ENCODE measurements at places on chromosomes 6 and 20.

DNA sequence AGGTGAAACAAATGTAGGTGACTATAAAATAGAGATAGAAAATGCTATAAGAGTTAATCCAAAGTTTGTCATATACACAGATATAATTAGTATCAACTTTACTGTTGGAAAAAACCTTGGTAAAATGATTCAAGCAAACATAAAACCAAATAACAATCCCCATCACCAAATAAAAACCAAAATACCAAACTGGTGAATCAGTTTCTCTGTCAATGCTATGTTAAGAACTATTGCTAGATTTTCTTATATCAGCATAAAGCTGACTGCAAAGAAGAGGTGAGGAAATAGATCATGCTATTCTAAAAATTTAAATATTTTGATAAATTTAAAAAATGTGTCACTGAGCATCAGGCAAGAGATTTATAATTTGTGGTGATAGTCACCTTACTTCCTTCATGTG lies 658.4 kb downstream of the PHF3 start:
- DNase-seq = no peak

DNA sequence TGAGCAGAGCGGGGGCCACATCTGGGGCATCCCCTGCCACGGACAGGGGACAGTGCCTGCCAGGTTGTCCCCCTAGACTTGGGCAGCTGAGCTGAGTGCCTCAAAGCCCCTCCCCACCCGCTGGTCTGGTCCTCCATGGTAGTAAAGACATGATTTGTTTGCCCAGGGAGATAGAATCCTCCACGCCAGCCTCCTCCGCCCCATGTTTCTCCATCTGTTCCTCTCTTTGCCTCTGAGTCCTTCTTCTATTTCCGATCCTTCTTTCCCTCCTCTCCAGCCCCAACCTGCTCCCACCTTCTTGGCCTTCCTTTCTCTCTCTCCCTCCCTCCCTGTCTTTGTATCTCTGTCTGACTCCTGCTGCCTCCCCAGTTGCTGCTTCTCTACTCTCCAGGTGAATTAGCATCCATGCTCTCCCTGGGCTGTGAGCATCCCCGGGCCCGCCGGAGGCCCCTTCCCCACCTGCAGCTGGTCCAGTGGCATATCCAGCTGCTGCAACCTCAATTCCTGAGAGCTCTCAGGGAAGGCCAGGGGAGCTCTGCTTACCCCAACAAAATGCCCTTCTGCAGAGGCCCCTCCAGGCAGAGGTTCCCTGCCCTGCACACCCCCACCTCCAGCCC lies 45.8 kb downstream of the CPNE5 start:
- no peak for DNase-seq

GRCh38 chr20:50865591-50865990 lies 65.6 kb downstream of the ADNP start:
- no peak for DNase-seq

DNA sequence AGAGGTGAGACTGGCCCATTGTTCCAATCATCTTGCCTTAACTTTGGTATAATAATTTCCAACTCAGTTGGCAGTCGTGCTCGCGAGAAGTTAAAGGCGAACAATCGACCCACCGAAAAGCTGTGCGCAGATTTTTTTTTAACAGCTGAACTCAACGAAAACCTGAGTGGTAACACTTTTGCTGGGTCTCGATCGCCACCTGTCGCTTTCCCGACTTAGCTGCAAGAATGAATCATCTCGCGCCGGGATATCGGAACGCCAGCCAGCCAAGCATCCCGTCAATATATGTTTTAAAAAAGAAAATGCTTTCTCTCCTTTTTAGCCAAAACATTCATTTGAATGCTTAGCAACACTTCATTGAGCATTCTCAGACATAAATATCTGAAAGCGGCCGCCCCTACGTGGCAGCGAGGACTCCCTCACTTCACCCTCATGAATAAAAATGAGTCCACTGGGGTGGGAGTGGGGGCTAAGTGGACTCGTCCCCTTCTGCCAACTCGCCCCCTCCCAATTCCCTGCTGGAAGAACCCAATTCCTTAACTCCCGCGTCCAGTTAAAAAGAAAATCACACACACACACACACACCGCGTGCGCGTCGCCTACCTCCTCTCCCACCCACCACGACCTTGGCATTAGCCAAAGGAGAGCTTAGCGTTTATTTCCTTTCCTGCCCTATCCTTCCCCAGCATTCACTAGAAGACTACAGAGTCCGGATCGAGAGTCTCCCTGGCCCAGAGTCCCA lies 1.5 kb downstream of the COL12A1 start:
- DNase-seq = peak; percentile 70

DNA sequence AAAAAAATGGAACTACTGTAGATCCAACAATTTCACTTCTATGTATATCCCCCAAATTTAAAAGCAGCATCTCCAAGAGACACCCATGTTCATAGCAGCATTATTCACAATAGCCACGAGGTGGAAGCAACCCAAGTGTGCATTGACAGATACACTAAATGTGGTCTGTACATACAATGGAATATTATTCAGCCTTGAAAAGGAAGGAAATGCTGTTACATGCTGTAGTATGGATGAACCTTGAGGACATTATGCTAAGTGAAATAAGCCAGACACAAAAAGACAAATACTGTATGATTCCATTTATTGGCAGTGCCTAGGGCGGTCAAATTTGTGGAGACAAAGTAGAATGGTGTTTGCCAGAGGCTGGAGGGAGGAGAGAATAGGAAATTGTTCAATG lies 34.2 kb downstream of the CAP2 start:
- DNase-seq = no peak

DNA sequence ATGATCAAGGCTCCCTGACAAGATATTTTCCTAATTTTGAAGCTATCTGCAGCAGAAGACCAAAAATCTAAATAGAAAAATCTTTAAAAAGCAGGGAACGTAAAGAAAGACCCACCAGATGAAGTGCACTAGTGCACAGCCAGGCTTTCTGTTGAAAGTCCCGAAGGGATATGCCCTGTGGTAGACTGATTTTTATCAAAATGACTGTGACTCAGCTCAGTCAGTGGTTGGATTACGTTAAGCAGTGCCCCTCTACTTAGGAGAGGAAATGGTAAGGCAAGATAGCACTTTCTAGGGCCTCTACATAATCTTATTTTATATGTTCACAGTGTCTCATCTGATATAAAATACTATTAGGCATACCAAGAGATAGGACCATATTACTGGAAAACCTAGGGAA lies 123.4 kb upstream of the RAB32 start:
- DNase-seq = no peak

DNA sequence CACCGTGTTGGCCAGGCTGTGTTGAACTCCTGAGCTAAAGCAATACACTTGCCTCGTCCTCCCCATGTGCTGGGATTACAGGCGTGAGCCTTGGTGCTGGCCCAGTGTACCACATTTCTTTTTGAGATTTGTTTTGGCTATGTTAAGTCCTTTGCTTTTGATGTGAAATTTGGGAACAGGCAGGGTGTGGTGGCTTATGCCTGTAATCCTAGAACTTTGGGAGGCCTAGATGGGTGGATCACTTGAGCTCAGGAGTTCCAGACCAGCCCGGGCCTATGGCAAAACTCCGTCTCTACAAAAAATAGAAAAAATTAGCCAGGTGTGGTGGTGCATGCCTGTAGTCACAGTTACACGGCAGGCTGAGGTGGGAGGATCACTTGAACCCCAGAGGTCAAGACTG lies 40.2 kb downstream of the GINS1 start:
- DNase-seq = no peak

DNA sequence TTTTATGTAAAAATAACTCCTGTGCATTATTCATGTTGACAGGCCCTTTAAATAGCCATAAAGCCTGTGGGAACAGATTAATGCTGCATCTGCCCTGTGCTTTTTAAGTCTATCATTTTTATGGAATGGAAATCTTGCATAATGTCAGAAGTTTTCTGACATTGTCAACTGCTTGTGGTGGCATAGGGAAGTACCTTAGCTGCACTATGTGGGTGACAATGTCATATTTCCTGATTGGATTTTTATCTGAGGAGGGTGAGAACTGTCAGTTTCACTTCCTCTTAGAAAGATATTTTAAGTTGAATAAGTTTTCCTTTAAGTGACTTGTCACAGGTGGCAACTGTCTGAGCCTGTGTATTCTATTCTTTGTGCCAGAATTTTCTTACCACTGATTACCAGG lies 267.9 kb downstream of the PLCB1 start:
- no peak for DNase-seq

DNA sequence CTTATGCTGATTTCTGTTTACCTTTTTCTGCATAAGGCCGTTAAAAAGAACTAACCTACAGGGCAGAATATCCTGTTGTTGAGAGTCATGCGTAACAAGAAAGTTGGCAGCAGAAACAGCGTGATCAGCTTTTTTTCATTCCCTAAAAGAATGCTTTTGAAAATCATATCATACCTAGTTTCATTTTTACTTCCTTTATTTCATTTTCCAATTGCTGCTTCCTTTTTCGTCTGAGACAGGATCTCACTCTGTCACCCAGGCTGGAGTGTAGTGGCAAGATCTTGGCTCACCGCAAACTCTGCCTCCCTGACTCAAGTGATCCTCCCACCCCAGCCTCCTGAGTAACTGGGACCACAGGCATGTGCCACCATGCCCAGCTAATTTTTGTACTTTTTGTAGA lies 4.1 kb downstream of the CALHM6 start:
- DNase-seq = no peak

- DNase-seq = peak; percentile 76
These were observed 1.3 kb upstream of the DDR1 start for GRCh38 chr6:30882759-30883684.

DNA sequence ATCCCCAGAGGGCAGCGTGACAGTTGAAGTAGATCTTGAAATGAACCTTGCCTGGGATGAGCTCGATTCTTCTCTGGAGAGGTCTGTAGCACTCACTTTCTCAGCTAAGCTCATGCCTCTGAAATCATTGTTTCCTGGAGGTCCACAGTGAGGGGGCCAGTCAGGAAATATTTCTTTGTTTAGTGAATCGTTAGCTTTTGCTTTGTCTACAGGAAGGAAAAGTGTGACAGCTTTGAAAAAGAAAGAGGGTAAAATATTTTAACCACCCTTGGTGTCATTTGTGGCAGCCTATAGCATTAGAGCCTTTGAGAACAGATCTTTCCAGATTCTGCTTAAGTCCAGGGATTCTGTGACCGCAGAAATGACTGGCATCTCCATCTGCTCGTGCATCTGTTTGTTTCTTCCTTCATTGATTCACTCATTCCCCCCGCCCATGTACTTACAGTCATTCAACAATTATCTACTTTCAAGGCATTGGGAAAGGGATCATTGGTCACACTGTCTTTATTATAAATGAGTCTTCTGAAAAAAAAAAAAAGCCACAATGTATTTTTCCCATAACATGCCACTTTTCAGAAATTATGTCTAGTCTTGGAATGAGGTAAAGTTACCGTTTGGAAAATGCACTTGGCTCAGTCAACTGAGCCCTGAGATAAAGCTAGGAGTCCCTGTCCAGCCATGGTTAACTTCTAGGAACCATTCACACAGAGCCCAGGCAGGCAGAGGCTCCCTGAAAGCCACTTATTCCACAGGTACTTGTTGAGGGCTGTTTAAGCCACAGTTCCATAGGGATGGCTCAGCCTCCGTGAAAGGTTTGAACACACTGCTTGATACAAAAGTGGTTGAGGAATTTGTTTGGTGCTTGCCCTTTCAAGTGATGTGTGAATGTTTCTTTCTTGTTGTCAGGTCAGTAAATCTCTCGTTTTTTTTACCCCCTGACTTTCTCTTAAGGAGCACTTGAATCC lies 86.0 kb downstream of the TIAM2 start:
- no peak for DNase-seq

- DNase-seq = no peak
These were observed 6.2 kb upstream of the FGD2 start for GRCh38 chr6:36999061-36999750.

DNA sequence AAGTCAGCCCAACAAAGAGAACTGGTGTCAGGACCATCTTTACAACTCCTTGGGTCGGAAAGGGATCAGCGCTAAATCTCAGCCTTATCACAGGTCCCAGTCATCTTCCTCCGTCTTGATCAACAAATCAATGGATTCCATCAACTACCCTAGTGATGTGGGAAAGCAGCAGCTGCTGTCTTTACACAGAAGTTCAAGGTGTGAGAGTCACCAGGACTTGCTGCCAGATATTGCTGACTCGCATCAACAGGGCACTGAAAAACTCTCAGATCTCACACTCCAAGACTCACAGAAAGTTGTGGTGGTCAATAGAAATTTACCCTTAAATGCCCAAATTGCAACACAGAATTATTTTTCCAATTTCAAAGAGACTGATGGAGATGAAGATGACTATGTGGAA lies 25.3 kb upstream of the MTHFD1L start:
- no peak for DNase-seq

- DNase-seq = peak; percentile 52
These were observed 7.0 kb upstream of the FOXF2 start for GRCh38 chr6:1382331-1382882.

DNA sequence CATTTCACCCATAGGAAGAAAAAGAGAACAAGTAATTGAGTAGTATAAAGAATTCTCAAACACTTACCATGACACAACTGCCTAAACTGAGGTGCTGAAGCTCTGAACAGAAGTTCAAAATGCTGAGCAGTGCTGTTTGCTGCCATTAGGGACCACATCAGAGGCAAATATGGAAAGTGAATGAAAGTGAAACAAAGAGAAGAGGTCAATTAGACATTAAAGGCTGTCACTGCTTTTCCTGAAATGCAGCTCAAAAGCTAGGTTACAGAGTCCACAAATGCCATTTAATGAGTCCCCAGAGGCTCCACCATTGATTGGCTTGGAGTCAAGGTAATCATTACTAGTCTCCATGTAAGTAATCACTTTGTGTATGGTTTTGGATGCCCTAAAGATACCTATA lies 46.1 kb downstream of the POU3F2 start:
- no peak for DNase-seq

- DNase-seq = no peak
These were observed 205.3 kb downstream of the THBS2 start for GRCh38 chr6:169048185-169048864.

GRCh38 chr6:7494638-7495037 lies 46.8 kb upstream of the DSP start:
- no peak for DNase-seq

DNA sequence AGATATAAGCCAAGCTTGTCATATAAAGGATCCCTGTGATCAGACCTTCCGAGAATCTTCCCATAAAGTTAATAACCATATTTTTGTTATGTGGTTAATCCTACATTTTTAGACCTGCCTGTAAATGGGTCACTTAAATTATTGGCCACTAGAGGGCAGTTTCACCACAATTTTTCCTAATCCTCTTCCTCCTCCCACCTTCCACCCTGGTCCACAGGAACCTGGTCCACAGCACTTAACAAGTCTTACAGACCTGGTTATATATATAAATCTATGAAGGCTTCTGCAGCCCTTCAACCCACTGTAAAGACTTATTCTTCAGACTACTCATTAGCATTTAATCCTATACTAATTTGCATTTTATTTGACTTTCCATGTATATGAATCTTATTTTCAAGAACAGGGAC lies 28.3 kb downstream of the MRS2 start:
- peak; percentile 46 for DNase-seq

Data from ELF-1 (cell line).